ENCODE measurements at places on chromosomes 13 and 19. TPM values are rescaled to one million over a fixed set of nuclear protein-coding genes. Genes with fewer than 3 reads are reported as not detected.

Gene CSNK1G2
- total RNA-seq = 53.6 TPM

Gene OVOL3
- 0.78 TPM for total RNA-seq

Gene OR7C1
- not detected for total RNA-seq

Gene POSTN
- total RNA-seq = 0.05 TPM

Gene CEACAM16
- total RNA-seq = not detected

Gene KLHL1
- total RNA-seq = not detected

Gene FGF9
- not detected for total RNA-seq

Gene NKPD1
- total RNA-seq = 0.73 TPM

Gene FKBP8
- 146 TPM for total RNA-seq

Gene KLK15
- total RNA-seq = not detected

Gene CCDC169
- 0.36 TPM for total RNA-seq

Gene THSD8
- total RNA-seq = 11.0 TPM

Gene S1PR5
- total RNA-seq = 2.0 TPM

Gene ANKRD24
- 0.23 TPM for total RNA-seq

Gene UNC13A
- 1.3 TPM for total RNA-seq

Gene CEACAM4
- total RNA-seq = not detected

Gene NEK5
- total RNA-seq = 0.07 TPM

Gene FAM174C
- 92.1 TPM for total RNA-seq

Gene CEBPA
- 10.2 TPM for total RNA-seq

Gene EEF2
- 792 TPM for total RNA-seq

Gene GFY
- 0.08 TPM for total RNA-seq

Gene POU4F1
- 0.67 TPM for total RNA-seq

Gene ZNF71
- total RNA-seq = 10.5 TPM

Gene ZNF527
- 2.7 TPM for total RNA-seq

Gene SSC5D
- total RNA-seq = 0.61 TPM

Gene PALM
- 14.8 TPM for total RNA-seq

Gene LINGO3
- total RNA-seq = 0.07 TPM

Gene EID2
- 40.3 TPM for total RNA-seq

Gene C19orf33
- 786 TPM for total RNA-seq

Gene AP2S1
- total RNA-seq = 305 TPM

Gene MBD3L2
- total RNA-seq = not detected

Gene OSCAR
- 0.27 TPM for total RNA-seq

Gene SLC25A41
- total RNA-seq = 0.11 TPM

Gene DPF1
- 3.8 TPM for total RNA-seq

Gene TINCR
- total RNA-seq = 1.7 TPM

Gene NCR1
- not detected for total RNA-seq

Gene SLAIN1
- 0.48 TPM for total RNA-seq

Gene LSM14A
- 196 TPM for total RNA-seq

Gene PSG11
- not detected for total RNA-seq

Measured in A549 treated with Mapracorat at 1 μM for 4 hours (cell line).